ENCODE measurements at places on chromosomes 16 and 17.

GRCh38 chr17:992933-993332 is 4.0 kb upstream of the TIMM22 start:
- DNase-seq: no peak

DNA sequence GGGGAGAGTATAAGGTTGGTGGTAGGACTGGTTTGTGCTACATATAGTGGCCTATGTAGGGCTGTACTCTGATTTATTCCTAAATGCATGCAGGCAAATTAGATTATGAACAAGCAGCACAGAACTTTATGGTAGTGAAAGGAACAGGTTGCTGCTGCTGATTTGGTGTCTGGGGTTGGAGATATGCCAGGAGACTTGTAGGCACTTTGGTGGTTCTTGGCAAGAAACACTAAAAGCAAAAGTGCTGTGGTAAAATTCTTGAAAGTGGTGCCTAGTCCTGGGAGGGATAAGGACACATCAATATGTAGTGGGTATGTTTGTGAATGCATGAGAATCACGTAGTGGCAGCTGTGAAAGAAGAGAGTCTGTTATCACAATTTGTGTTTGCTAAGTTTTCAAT is 2126.0 kb downstream of the TP53TG3F start:
- DNase-seq: no peak

DNA sequence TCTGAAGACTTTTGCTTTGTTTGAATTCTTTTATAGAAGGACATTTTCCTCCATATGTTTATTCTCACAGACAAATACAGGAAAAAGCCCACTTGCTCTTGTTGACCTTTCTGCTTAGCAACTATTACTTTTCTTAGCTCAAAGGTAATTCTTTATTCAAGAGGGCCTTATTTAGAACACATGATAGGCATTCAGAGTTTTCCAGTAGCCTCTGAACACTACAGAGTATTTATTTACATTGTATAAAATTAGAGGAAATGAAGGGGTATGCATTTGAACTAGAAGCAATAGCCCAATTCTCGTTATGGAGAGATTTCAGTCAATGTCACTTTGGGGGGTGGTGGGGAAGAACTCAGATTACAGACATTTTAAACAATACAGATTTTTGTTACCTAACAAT is 581.7 kb downstream of the KCNJ2 start:
- DNase-seq: no peak

DNA sequence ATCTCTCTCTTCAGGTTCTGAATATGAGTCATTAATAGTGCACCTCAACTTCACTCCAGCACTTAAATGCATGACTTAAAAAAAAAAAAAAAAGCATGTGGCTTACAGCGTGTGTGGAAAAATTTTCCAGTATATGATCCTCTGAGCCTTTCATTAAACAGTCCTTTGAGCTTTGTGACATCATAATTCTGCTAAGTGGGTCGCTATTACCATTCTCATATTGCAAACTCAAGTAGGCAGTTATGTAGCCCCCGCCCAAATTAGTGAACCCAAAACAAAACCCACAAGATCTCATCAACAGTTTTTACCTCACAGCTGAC is 672 bp downstream of the CMTR2 start:
- DNase-seq: no peak

GRCh38 chr16:49127103-49127502 is 154.5 kb downstream of the CBLN1 start:
- DNase-seq: peak; percentile 77

GRCh38 chr17:68853439-68853838 is 101.8 kb downstream of the ABCA8 start:
- DNase-seq: no peak

GRCh38 chr17:42111265-42111636 is 1.3 kb downstream of the DHX58 start:
- DNase-seq: no peak

DNA sequence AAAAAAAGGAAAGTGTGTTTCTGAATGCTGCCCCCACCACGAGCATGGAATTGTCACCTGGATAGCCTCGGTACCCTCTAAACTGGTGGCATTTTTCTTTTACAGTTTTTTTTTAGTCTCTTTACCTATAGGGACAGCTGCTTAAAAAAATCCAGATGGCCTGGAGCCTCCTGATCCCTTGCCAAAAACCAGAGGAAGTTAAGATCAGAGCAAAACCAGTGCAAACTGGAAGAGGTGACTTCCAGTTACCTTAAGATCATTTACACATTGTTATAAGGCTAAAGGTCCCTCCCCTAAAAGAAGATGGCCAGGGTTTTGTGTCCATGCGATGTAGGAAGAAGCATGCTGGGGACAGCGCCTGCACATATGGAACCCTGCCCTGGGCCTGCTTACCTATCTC is 3.5 kb downstream of the MEFV start:
- DNase-seq: no peak

DNA sequence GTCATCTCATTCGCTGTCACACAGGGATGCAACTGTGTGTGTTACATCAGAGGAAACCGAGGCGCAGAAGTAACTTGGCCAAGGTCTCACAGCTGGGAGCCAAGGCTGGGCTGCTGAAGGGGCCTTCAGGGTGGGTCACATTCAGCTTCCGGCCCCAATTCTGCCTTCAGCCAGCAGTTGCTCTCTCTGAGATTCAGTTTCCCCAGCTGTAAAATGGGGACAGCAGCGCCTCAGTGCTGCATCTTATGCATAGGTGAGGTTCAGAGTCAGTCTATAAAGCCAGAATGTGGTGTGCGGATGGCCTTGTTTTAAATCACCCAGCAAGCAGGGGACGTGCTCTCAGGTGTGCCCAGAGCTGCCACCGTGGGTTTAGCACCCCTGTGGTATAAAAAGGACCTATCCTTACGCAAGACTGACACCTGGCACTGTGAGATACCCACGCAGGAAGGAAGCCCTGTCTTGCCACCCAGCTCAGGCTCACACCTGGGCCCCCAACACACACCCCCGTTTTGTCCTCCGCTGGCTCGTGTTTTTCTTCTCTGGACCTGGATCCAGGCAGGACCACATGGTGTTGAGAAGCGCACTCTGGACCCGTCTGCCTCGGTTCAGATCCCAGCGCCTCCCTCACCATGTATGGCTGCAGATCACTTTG is 94.6 kb upstream of the GSE1 start:
- no peak for DNase-seq

- DNase-seq: no peak
Measured at GRCh38 chr16:65061935-65062518, 59.8 kb downstream of the CDH11 start.

DNA sequence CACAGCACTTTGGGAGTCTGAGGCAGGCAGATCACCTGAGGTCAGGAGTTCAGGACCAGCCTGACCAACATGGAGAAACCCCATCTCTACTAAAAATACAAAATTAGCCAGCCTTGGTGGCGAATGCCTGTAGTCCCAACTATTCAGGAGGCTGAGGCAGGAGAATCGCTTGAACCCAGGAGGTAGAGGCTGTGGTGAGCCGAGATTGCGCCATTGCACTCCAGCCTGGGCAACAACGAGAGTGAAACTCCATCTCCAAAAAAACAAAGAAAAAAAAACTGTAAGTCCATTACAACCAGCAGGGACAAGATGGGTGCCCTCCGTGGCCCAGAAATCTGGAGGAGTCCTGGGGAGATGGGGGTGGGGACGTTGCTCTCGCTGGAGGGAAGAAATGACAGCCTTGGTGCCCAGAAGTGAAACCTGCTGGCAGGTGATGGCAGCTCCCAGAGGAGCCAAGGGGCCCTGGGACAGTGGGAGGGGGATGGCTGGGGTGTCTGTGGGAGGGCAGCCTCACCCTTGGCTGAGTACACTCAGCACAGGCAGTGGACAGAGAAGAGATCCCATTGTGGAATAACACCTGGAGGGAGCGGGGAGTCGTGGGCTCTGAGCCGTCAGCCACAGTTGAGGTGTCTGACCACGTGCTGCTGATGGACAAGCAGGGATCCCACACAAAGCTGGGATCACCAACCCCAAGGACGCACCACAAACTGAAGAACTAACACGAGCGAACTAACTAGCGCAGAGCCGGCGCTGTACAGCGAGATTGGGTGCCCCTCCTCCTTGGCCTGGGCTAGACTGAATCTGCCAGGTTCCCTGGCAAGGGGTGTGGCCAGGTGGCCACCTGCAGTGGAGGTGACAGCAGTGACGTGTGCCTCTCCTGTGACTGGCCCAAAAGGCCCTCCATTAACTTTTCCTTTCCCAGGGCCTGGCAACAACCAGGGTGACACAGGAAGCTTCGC is 46.9 kb upstream of the BAHCC1 start:
- DNase-seq: no peak

GRCh38 chr17:5110816-5111215 is 862 bp downstream of the ZNF232 start:
- peak; percentile 27 for DNase-seq

GRCh38 chr16:87955302-87956097 is 4.3 kb downstream of the BANP start:
- DNase-seq: no peak

GRCh38 chr17:2624292-2624731 is 30.9 kb downstream of the PAFAH1B1 start:
- peak; percentile 69 for DNase-seq

GRCh38 chr17:65035704-65036103 is 20.8 kb downstream of the GNA13 start:
- no peak for DNase-seq

- DNase-seq: peak; percentile 75
Measured at GRCh38 chr16:648071-648780, 939 bp upstream of the WDR90 start.

GRCh38 chr17:45423304-45423974 is 9.2 kb downstream of the ARHGAP27 start:
- no peak for DNase-seq

DNA sequence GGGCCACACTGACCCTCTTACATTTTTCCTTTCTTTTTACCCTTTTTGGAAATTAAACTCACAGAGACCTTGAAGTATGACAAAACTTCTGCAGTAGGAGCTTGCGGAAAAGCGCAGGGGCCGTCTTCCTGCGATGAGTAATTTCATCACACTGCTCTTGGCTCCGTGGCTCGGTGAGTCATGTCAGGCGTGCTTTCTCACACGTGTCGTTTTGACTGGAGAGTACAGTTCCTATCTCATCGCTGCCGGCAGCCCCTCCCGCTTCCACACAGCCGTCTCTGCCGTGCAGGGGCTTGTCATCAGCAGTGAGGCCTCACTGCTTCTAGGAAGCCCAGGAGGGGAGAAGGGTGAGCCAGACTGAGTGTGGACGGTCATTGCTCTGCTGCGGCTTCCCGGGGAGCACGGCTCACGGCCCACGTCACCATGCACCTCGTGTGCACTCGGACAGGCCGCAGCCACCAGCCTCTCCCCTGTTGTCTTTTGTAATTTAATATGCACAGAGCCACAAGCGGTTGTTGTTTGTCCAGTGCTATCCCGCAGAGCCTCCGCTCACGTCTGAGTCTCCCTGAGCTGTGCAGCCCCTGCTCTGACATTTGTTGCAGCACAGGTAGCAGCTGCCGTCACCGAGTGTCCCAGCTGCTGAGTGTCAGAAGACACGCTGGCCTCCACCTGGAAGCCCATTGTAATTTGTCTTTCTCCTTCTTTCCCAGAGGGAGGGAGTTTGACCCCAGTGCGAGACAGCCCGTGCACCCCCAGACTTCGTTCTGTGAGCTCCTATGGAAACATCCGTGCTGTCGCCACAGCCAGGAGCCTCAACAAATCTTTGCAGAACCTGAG is 99.4 kb upstream of the CHMP6 start:
- DNase-seq: no peak

DNA sequence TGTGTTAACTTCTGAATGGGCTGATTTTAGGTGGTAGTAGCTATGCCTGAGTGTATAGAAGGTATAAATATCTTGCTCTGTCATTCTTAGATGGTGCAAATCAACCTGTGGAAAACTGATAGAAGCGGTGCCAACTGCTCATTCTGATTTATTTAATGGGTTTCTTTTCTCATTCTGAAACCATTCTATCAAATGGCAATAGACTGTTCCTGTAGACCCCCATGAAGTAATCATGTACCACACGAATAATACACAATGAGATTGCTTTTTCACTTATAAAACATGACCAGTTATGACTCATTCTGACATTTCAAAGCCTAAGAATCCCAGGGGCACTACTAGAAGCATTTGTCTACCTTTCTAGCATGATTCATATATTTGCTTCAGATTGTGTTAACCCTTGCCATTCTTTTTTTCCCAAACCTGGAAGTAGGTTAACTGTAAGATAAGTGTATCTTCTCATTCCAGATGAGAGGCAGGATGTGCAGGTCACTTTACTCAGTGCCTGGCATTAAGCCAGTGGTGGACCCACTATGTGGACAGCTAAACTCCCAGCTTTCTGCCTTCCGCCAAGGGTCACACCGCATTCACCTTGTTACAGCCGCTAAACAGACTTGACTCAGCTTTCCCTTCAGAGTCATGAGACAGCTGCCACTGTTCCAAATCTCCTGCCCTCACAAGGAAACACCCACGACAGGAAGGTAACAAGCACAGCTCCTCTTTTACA is 16.4 kb upstream of the SLC16A11 start:
- no peak for DNase-seq

- no peak for DNase-seq
Measured at GRCh38 chr17:35931794-35932425, 1.3 kb upstream of the RDM1 start.

DNA sequence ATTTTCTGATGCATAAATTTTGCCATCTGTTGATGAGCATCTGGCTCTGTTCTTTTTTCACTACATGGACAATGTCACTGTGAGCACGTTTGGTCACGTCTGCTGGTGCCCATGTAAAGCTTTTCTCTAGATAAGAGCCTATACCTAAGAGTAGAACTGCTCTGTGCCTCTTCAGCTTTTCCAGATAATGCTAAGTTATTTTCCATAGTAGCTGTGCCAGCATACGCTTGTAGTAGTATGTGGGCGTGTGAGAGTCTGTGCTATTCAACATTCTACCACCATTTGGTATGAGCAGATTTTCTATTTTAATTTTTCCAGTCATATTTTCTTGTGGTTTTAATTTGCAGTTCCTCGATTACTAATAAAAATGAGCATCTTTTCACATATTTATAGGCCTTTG is 33.2 kb downstream of the VPS35L start:
- DNase-seq: no peak

GRCh38 chr16:25110387-25110947 is 1.1 kb upstream of the LCMT1 start:
- DNase-seq: no peak

DNA sequence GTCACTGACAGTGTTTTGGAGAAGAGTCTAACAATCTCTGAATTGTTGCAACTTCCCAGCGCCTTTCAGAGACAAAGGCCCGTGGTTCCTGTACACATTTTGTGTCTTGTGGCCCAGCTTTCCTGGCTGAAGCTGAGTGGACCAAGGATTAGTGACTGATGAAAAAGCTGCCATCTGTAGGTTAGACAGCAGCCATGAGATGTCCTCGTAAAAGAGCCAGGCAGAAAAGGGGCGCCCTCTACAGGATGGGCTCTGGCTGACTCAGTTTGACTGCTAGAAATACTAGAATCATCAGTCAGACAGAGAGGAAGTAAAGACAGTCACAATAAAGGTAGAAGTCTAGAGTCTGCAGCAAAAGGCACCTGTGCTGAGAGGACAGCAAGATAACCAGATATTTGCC is 26.5 kb upstream of the NF1 start:
- DNase-seq: peak; percentile 85

GRCh38 chr17:55768936-55769624 is 18.2 kb downstream of the PCTP start:
- DNase-seq: no peak

- DNase-seq: no peak
Measured at GRCh38 chr16:70777973-70778406, 23.0 kb downstream of the VAC14 start.

Data from GM23338 (cell line).